ENCODE measurements at places on chromosomes 1 and 21.

DNA sequence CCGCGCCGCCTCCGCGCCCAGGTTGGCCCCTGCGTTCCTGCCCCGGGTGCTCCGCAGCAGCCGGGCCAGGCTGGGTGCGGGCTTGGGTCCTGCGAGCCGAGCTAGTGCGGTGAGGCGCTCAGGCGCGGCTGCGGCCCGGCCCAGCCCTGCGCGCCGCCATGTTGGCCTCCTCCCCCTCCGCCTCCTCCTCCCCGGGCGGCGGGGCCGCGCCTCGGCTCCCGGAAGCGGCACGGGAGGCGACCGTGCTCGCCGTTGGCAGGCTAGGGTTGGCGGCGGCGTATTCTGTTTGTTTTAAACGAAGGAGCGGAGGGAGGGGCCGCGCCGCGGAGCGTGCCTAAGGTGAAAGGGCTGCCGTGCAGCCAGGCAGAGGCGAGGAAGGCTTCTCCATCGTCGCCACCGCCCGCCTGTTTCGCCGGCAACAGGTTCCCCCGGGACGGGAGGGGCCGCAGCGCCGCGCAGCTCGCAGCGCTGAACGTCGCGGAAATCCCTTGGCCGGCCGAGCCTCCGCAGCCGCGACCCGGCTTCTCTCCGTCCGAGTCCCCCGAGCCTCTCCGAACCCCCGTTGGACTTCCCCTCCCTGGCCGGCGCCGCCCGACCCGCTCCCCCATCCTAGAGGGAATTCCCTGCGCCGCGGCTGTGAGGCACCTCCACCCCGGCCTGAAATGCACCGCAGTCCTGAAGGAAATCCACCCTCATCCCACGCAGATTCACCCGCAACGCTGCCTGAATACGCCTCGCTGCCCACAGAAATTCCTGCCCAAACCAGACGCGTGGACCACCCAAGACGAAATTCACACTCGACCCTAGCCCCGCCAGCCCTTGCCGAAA lies at the start of gene USP24:
Gene USP24, minus strand, starts transcription at position 171 of the 828 bp plus-strand sequence. CDS start 251 bp downstream, outside the sequence.
- DNase-seq: no peak

DNA sequence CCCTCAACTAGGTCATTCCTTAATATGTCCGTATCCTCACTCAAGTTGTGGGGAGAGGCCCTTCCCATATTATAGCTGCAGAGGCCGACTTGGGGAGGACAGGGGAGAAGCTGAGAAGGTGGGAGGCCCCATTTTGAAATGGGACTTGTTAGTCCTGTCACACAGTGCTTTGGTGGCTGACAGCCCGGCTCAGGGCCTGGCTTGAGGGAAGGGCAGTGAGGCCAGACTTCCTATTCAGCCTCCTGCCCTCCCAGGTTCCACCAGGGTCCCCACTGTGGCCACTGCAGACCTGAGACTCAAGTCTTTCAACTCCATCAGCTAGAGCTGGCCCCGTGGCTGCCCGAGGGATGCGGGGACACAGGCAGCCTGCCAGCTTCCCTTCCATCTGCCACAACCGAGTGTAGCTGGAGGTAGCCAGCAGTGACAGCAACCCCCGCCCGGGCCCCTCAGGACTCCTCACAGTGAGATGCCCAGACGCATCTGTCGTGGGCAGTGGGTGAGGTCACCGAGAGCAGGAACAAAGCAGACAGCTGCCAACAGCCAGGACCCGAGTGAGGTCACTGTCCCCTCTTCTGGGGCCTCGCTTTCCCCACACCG lies 36.9 kb downstream of the SIM2 start:
- no peak for DNase-seq

- no peak for DNase-seq
Observed at GRCh38 chr21:44989537-44989886, 49.7 kb downstream of the SLX9 start.

GRCh38 chr21:42650033-42650370 lies 3.4 kb upstream of the PDE9A start:
- DNase-seq: no peak

DNA sequence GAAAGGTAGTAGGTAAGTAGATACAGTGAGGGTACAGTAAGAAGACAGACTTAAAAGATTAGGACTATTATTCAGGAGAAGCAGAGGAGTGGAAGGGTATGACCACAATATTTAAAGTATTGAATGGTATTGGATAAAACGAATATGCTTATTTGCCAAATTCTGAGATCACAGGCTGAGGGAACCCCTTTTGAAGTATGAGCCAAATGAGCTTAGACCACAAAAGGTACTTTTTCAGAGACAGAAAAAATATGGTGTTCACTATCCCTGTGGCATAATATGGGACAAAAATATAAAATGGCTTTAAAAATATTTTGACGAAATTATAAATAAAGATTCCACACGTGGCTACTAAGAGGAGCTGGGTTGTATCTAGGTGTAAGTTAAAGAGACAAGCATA lies 880 bp upstream of the MTF2 start:
- no peak for DNase-seq

- no peak for DNase-seq
Observed at GRCh38 chr1:177309880-177310279, 139.1 kb downstream of the BRINP2 start.

DNA sequence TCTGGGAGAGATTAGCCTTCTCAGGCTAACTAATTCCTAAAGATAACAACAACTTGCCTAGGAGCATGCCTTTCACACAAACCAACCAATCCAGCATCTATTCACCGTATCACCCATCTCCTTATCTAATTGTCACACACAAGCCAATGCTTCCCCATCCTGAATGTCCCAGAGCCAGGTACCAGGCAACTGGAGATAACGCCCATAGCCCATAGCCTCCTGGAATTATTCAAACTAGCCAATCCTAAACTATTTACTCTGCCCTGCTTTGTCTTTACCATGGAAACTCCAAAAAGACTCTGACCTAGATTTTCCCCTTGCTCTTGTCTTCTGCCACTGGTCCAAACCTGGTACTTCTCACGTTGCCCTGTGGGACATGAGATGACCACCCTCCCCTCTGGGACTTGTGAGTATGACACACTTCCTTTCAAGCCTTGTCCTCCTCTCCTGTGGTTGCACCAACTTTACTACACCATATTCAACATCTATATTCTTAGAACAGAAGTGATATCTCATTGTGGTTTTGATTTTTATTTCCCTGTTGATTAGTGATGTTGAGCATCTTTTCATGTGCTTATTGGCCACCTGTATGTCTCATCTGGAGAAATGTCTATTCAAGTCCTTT lies 8.8 kb upstream of the ATG4C start:
- DNase-seq: no peak

GRCh38 chr1:229258757-229259060 lies 12.2 kb upstream of the RAB4A start:
- no peak for DNase-seq

DNA sequence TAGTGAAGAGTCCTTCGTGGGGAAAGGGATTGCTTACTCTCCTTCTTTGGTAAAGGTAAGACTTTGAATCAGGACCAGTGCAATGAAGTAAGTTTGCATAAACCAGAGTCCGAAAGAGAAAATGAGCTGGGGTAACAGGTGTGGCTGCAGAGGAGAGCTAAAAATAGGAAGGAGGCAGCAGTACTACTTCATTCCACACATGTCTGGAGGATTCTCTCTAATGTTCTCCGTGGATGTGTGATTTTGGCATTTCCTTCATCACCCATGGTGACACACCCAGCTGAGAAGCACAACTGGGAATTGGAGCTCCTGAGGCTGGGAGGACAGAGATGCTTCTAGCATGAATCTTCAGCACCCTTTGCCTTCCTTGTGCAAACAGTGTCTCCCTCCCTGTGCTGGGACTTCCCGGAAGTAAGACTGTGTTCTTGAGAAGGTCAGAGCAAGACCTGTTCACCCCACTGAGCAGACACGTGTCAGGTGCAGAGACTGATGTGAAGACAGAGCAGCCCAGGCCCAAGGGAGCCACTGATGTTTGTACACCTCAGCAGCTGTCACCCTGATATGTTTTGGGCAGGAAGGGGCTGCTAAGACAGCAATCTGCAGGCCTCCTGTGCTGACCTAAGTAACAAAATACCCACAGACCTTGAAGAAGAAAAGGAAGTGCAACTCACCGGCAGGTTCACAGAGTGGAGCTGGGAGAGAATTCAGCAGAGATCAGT lies 13.3 kb downstream of the FCRL1 start:
- DNase-seq: no peak

GRCh38 chr1:54967372-54967771 lies 13.1 kb upstream of the TMEM61 start:
- no peak for DNase-seq

DNA sequence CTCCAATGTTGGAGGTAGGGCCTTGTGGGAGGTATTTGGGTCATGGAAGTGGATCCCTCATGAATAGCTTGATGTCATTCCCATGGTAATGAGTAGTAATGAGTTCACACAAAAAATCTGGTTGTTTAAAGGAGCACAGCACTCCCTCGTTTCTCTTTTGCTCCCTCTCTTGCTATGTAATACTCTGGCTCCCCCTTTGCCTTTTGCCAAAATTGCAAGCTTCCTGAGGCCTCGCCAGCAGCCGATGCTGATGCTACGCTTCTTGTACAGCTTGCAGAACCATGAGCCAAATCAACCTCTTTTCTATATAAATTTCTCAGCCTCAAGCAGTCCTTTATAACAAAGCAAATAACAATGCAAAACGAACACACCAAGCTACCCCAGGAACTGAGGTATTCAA lies 80.9 kb downstream of the LHX9 start:
- DNase-seq: no peak

DNA sequence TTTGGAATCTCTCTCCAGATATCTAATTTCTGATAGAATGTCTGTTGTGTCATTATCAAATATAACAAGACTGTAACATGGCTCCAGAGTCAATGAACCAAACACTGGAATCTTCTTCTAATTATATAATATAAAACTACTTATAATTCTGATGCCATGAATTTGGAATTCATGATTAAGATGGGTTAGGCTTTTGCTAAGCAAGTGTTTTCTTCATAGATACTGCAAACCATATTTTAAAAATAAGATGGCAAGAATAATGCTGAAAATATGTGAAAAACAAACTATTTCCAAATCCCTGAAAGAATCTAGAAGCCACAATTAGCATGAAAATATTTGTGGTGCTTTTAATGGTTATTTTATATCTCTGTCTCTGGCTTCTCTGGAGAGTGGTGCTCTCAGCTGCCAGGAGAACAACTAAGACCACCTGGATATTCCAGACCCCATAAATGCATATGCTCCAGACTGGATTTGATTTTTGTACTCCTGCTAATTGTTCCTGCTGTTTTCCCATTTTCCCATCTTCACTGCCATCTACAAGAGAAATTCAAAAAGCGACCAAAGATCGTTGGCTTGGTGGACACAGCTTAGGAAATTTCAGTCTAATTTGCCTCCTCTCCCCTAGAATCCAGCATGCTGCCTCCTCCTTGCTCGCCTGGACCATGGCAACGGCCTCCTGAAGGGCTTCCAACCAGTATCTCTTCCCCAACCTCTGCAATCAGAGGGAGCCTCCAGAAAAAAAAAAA lies 418.9 kb downstream of the SETD4 start:
- DNase-seq: no peak

- DNase-seq: peak; percentile 64
Observed at GRCh38 chr1:19009882-19010321, 53.4 kb upstream of the IFFO2 start.
